Stimulated activated CD4-positive, alpha-beta T cell treated with anti-CD3 and anti-CD28 coated beads, Interleukin-12 subunit alpha, Interleukin-12 subunit beta, amount 100 ng/mL, for 4 hours (primary cell): ENCODE measurements at places on chromosomes 3 and 15.

DNA sequence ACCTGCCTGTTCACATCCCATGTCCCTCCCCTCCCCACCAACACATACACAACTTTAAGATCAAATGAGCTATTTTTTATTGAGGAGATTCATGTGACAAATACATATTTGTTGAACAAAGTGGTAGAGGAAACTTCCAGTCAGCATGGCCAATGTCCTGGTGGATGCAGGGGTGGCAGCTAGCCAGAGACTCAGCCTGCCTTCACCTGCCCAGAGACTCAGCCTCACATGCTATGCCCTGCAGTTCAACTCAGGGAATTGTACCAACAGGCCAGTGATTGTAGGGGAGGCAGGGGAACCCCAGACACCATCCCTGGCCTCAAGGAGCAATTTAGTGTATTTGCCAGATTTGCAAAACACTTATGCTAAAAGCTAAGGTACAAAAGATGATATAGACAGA lies 136.6 kb downstream of the OPA1 start:
- DNase-seq: no peak

DNA sequence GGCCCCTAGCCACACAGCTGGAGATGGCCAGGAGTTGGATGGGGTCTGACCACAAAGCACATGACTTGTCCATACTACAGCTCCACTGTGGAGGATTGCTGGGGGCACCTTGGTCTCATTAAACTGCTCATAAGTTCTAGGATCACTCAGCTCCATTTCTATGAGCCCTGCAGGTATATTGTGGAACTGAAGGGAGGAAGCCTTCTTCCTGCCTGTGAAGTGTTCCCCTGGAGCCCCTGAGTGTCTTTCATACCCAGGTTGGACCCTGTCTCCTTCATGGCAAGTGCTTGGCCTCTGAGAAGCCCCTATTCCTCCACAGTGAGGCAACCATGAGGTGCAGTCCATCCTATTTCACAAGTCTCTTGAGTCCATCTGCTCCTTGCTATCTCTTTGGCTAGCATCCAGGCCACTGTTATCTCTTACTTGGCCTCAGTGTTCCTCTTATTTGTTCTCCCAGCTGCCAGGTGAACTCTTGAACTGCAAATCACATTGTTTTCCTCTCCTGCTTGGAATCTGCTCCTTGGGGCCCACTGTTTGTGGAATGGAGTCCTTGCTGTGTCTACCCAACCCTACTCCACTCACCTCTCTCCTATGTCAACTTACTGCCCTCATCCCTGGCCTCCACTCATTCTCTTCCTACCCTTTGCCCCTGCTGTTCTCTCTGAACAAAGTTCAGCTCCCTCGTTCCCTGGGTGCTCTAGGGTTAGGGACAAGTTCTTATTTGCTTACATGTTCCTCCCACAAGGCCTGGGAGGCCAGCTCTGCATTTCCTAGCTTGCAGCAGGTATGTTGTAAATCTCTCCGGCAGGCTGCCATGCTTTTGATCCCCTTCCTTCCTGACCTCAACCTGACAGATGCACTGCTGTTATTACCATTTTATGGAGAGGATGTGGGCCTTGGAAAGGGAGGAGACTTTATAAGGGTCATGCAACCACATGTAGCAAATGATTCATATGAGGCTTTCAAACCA lies 1.2 kb downstream of the ACOX2 start:
- no peak for DNase-seq

DNA sequence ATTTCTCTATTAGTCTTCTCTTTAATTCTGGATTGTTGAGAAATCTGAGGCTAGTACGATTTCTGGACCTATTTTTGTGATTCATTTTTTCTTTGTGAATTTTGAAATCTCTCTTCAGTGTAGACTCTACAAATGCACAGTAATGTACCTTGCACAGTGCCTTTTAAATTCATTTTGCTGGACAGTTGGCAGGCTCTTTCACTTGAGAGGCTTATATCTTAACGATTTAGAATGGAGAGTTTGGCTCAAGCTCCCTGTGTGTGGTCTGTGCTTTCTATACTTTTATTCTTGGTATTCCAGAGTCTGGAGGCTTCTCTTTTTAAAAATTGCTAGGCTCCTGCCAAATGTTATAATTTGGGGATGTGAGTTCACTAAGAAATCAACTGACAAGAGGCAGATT lies 8.8 kb downstream of the CRYBG3 start:
- no peak for DNase-seq

DNA sequence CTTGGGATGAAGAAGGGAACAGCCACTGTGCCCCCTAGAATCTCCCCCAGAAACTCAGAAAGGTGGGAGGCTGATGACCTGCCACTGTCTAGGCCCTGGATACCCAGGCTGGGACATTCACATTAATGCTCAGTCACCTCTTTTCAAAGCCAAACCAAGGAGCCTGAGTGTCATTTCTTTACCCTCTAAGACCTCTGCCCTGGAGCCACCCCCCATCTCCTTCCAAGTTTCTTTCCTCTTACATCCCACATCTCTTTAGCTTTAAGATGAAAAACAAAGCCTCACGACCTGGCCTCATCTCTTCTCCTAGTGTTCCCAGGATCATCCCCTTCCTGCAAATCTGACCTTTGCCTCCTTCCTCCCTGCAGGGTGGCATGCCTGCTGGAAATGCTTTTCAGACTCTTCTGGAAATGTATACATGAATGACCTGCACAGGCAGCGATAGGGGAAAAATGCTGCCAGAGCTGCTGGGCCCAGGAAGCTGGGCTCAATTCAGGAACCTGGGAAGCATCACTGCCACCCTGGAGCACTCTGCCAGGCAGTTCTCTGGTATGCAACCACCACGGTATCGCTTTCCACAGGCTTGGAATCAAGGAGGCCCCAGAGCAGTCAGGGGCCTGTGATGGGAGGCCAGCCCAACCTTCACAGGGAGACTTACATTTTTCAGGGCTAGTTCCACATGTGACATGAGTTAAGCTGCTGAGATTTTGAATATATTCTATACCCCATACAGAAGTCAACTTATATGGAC lies 67.6 kb downstream of the DAPK2 start:
- no peak for DNase-seq

DNA sequence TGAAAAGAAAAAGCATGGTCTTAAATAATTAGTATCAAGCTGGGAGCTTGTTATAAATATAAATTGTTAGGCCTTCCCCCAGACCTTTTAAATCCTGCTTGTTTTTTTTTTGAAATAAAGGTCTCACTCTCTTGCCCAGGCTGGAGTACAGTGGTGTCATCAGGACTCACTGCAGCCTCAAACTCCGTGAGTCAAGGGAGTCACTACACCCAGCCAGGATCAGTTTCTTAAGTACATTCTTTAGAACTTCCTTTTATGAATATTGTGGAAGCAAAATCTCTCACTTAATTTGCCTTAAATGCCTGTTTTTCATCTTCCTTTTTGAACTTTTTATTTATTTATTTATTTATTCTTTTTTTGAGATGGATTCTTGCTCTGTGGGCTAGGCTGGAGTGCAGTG lies 20.8 kb upstream of the DENND4A start:
- no peak for DNase-seq

DNA sequence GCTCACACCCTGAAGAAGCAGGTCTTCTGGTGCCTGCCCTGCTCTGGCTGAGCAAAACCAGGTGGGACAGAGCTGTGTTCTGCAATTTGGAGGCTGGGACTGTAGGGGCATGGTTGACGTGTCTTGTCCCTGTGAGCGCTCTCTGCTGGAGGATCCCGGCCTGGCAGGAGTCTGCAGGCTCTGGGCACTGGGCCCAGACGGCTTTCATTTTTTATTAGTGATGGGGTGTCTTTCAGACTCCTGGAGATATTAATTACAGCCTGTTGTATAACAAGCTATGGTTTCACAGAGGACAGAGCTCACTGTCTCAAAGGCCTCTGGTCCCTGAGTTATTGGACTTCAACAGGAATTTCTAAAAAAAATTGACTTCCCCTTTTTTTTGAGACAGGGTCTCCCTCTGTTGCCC lies 29.5 kb upstream of the ZNF710 start:
- peak; percentile 28 for DNase-seq

GRCh38 chr3:153285982-153286381 lies 124.0 kb downstream of the RAP2B start:
- DNase-seq: no peak

- no peak for DNase-seq
Observed at GRCh38 chr15:94075349-94075748, 156.0 kb upstream of the MCTP2 start.

- no peak for DNase-seq
Observed at GRCh38 chr3:195447201-195447600, 4.4 kb upstream of the ACAP2 start.

GRCh38 chr3:32045091-32045915 lies 61.1 kb upstream of the GPD1L start:
- DNase-seq: no peak

GRCh38 chr3:132265028-132265427 lies 52.2 kb upstream of the ACP3 start:
- no peak for DNase-seq

- DNase-seq: no peak
Observed at GRCh38 chr3:146813496-146813895, 208.3 kb upstream of the PLSCR5 start.

- DNase-seq: no peak
Observed at GRCh38 chr3:169836078-169836941, 23.6 kb upstream of the LRRC34 start.

GRCh38 chr15:93451822-93452221 lies 362.8 kb upstream of the RGMA start:
- DNase-seq: no peak

DNA sequence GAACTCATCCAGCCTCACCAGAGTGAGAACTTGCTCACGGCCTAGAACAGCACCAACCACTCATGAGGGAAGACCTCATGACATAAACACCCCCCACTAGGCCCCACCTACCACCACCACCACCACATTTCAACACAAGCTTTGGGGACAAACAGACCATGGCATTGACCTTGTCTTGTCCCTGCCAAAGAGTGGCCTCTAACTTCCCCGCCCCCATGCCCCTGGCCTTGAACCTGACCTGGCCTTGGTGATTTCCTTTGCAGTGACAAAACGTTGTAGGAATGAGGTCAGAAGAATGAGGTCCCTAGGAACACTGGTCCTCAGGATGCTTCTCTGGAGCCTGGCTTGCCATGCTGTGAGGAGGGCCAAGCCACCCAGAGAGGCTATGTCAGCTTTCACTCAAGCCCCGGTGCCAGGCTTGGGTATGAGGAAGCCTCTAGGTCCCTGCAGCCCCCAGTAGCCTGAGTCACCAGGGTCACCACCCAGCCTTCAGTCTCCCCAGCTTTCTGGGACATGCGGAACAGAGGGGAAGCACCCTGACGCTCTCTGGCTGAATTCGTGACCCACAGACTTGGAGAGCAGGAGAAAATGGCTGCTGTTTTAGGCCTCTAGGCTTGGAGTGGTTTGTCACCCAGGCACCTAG lies 57.9 kb downstream of the TPRA1 start:
- DNase-seq: no peak

GRCh38 chr3:113753376-113753985 lies 6.6 kb downstream of the ATP6V1A start:
- DNase-seq: no peak

- no peak for DNase-seq
Observed at GRCh38 chr3:103992469-103992868, 1374.2 kb upstream of the ALCAM start.

GRCh38 chr15:36917411-36918267 lies 182.7 kb downstream of the MEIS2 start:
- no peak for DNase-seq

- DNase-seq: peak; percentile 44
Observed at GRCh38 chr15:84600331-84600686, 500 bp upstream of the ZSCAN2 start.

DNA sequence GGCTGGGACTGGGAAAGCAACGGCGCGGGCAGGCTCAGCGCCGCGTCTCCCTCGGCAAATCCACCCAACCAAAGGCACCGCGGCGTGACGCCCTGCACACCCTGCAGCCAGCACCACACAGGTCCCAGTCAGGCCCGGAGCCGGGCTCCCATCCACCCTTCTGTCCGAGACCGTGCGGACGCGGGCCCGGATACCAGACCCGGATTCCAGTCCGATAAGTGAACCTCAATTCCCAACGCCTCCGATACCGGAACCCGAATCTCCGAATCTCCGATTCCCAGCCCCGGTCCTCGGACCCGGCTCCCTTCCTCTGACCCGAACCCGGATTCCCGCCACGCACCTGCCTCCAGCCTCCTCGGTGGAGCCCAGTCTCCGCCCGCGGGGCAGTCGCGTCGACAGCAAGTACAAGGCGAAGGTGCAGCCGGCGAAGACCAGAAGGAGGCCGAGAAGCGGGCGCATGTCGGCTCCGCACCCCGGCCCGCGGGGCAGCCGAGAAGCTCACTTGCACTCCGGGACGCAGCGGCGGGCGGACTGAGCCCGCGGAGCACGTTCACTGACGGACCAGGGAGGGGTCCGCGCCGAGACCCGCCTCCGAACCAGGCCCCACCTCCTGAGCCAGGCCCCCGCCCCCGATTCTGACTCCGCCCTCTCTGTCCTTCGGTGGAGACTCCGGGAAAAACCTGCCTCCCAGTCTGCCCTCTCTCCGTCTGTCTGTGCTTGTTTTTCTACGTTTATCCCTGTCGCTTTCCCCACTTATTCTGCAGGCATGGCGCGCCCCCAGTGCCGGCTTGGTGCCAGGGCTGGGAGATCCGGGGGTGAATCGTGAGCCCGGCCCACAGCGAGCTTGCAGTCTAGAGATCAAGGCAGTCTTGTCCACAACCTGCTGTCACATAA lies at the start of gene TMEM41A:
TMEM41A (minus strand) TSS at position 533 of the 894 bp plus-strand sequence; CDS start at position 459, 74 bp downstream.
- peak; percentile 91 for DNase-seq

DNA sequence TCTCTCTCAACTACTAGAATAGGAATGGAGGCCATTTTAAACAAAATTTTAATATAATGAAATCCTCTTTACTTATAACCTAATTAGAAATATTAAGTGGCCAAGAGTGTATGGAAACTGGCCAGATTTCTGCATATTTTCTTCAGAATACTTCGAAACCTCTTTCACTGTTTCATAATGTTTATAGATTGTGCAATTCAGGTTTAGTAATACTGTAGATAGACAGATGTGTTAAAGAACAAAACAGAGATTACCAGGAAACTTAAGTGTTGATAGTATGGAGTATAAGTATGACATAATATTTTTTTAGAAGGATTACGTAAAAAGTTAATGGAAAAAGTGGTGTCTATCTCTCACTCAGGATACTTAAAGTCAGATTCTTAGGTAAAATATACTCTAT lies 4.7 kb downstream of the ABHD5 start:
- DNase-seq: no peak

- DNase-seq: no peak
Observed at GRCh38 chr15:42213511-42213910, 5.4 kb upstream of the VPS39 start.

DNA sequence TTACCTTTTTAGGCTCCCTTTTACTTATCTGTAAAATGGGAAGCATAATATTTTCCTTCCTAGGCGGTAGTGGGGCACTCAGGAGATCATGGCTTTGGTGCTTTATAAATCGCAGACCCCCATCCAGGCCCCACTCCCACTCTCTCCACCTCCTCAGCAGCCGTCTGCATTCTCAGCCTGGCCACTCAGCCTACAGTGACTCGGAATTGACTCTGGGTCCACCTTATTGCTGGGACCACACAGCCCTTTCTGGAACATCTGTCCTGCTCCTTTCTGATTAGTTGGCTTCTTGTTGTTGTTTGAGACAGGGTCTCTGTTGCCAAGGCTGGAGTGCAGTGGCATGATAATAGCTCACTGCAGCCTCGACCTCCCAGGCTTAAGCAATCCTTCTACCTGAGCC lies 76.5 kb downstream of the RPLP1 start:
- DNase-seq: no peak

- DNase-seq: no peak
Observed at GRCh38 chr15:99729920-99730319, 3.3 kb downstream of the LYSMD4 start.

- no peak for DNase-seq
Observed at GRCh38 chr3:128385080-128385832, 81.4 kb downstream of the DNAJB8 start.

- no peak for DNase-seq
Observed at GRCh38 chr3:165254812-165255211, 58.6 kb upstream of the SLITRK3 start.
